ENCODE measurements at places on chromosomes 1 and 21.
A peak's percentile ranks its signal among the peaks of the same experiment; 100 is the strongest.

DNA sequence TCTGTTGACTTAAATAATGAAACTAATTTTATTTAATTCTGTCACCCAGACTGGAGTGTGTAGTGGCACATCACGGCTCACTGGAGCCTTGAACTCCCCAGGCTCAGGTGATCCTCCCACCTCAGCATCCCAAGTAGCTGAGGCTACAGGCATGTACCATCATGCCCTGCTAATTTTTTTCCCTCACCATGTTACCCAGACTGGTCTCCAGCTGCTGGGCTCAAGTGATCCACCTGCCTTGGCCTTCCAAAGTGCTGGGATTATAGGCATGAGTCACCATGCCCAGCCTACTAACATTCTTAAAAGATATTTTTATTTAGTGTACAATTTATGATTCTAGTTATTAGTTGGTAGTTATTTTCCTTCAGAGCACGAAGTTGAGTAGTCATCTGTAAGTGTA, 49.5 kb downstream of the NRDC start:
- no peak for DNase-seq

DNA sequence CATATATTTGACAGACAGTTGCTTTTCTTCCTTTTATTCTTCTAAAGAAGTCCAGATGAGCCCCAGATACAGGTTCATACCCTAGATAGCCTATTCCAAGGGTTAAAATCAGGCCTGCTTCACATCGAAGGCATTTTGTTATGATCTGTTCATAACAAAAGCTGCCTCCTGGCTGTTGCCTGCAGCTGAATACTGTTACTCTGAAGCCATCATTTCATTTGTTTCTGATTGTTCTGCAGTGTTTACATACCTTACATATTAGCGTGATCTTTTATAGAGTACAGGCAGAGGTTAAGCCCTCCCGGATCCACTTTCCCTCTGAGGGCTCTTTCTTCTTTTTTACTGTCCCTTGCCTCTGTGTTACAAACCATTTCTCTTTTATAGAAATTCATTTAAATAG, 219.0 kb upstream of the HOOK1 start:
- no peak for DNase-seq

DNA sequence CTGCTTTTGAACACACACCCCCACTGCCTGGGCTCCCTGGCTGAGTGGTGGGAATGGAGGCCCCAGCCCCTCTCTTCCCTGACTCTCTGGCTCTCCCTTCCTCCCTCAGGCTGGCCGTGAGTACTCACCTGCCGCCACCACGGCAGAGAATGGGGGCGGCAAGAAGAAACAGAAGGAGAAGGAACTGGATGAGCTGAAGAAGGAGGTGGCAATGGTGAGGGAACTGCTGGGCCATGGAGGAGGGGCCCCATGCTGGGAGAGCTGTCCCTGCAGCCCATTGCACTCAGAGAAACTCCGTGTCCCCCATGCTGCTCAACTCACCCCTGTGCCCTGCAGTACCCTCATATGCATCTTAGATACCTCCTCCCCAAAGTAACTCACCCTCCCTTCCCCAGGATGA, 5.2 kb downstream of the ATP1A2 start:
- no peak for DNase-seq

DNA sequence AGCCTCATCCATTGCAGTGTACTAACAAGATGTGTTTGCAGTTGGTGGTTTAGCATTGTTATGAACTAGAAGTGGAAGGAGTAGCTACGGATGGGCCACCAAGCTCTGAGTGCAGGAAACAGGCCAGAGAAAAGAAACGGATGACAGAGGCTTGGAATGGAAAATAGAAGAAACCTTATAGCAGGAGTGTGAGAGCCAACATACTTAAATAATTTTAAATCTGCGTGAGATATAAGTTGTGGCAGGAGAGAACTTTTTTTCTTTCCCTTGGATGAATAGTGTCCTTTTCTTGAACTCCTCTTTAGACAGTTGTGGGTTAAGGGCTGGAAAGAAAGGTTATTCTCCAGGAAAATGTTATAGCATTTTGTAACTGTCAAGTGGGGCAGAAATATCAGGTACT, 54.2 kb downstream of the RGL1 start:
- no peak for DNase-seq

DNA sequence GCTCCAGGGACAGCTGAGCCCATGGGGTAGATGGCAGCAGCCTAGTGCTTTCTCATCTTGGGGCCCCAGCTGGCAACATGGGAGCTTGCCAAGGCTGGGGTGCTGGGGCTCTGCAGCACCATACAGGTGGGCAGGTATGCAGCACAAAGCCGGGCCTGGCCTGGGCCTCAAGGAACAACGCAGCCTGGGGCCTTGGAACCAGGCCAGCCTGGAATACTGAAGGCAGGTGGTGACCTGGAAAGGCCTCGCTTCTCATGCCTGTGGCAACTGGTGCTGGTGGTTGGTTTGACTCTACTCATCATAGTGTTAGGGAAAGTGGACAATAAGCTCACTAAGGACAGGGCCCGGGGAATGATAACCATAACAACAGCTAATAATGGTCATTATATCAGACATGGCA, 27.0 kb upstream of the SDHB start:
- no peak for DNase-seq

GRCh38 chr1:151976858-151977257, 16.8 kb downstream of the S100A10 start:
- no peak for DNase-seq

DNA sequence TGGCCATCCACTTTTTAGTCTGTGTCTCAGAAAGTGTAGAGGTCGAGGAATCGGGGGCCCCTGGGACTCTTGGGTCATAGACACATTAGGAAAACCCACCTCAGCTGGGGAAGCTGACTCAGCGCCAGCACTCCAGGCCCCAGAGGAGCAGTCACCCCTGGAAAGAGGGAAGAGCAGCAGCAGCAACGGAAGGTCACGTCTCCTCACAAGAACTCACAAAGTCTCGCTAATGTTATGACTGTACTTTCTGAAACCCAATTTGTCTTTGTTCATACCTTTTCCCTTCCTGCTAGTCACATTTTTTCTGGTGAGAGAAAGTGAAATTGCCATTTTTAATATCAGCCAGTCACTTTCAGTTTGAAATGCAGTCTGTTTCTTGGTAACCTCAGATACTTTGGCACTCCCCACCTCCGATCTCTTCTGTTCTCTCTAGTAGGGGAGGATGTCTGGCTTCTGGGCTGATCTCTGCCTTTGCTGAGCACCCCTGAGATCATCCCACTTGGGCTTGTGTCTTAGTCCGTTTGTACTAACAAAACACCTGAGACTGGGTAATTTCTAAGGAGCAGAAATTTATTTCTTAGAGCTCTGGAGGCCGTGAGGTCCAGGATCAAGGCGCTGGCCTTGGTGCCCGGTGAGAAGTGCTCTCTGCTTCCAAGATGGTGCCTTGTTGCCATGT, 6.0 kb upstream of the NLRP3 start:
- DNase-seq: peak; percentile 56

DNA sequence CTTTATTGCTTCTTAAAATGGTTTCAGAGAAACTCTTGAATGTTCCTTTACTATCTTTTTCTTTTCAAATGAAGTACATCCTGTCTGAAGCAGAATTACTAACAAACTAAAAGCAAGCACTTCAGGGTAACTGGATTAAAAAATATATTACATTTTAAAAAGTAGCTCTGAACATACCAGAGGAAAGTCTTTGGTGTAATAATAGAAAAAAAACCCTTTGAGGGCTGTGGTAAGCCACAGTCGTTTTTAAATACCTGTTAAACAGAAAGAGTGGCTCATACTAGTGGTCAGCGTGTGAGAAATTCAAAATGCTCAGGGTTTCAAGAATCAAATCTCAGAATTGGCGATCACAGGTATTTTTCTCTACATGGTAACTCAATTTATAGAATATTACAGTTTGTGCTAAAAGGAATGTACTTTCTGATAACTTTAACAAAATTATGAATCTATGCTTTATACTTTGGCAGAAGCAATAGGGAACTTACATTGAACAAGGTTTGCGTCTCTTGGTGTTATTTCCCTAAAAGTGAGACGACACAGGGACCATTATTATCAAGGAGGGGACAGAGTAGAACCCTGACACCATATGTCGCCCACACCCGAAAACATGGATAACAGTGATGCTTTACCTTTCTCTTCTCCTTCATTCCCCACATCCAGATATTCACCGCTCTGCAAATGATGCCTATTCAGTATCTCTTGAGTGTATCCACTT, 97.0 kb upstream of the DPH5 start:
- DNase-seq: no peak

GRCh38 chr21:15241997-15242736, 177.4 kb upstream of the NRIP1 start:
- DNase-seq: no peak

GRCh38 chr1:156641761-156642264, at the start of gene BCAN:
Gene BCAN, plus strand, starts transcription at chr1:156642117. Its CDS starts 3,938 bp downstream, at chr1:156646055.
- no peak for DNase-seq

DNA sequence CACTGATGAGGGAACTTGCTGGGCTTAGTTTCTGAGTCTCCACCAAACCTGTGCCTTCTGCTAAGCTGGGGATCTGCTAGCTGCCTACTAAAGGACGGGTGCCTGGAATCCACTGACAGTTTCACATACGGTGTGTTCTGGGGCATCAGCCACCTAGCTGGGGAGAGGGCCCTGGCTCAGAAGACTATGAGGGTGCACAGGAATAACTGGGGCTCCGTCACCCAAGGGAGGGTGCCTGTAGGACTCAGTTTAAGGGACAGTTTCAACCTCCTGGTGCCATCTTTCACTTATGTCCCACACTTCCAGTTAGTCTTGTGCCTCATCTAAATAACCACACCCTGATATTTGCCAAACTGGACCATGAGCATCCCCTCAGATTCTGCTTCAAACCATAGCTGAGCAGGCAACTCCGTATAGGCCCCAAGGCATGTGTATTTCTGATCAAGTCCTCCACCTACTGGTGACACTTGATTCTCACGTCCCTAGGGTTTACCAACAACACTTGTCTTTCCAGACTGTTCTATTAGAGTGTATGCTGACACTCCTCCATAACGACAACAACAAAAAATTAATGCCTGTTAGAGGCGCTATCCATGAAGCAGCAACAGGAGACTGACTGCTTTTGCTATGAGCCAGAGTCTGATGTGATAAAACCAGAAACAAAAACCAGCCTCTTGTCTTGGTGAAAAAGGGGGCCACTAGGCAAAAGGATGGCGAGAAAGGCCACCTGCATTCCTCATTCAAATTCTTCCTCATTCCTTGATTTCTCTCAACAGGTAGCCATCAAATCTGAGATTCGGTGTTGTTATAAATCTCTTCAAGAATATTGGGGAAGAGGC, 55.0 kb upstream of the PAXBP1 start:
- DNase-seq: peak; percentile 15

All from stimulated activated naive CD8-positive, alpha-beta T cell treated with anti-CD3 and anti-CD28 coated beads, Interleukin-15, amount 100 ng/mL, for 72 hours (primary cell).